AG10803 (cell line): ENCODE measurements at places on chromosomes 12 and 14.

DNA sequence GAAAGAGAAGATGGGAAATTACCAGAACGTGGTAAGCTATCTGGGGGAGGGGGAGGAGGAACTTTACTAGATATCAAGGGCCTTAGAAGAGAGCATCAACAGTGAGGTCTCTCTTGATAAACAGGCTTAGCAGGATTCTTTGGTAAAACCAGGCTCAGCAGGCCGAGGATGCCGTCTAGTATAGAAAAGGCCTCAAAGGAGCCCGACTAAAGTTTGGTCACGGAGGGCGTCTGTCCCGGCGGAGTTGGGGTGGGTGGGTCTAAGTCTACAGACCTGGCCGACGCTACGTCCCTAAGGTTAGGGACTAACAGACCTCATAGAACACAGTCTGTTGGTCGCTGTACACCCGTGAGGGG, 538 bp upstream of the TIGAR start:
- no peak for DNase-seq

DNA sequence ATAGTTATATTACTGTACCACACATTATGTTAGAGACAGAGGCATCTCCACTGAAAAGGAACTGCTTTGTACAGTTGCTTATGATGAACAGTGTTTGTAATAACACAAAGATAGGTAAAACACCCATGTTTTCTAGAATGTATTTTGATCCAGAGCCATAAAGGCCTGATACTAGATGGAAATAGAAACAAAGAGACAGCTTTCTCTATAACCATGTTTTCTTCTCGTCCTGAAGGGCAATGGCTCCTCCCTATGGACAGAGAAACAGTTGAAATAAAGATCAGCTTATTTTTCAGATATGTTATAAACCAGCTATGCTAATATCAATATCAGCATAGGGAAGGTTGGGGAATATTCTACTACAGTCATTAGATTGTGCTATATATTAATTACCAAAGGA, 109.2 kb downstream of the ATXN7L3B start:
- DNase-seq: no peak

DNA sequence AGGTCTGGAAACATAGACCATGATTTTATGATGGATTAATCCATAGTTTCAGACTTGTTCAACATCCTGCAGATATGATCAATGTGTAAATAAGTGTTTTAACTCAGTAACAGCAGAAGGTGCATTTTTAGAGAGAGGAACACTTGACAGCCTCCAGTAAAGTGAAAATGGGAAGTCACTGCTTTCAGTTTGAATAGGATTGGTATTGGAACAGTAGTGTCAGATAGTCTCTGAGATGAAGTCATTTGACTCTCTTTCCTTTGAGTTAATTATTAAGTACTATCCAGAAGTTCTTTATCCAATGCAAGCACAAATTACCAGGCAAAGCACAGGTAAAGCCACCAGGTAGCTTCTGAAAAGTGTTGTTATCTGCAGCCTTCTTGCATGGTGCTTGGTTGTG, 14.5 kb upstream of the NAV3 start:
- no peak for DNase-seq

- no peak for DNase-seq
Measured at GRCh38 chr12:80001562-80001961, 66.7 kb upstream of the PPP1R12A start.

DNA sequence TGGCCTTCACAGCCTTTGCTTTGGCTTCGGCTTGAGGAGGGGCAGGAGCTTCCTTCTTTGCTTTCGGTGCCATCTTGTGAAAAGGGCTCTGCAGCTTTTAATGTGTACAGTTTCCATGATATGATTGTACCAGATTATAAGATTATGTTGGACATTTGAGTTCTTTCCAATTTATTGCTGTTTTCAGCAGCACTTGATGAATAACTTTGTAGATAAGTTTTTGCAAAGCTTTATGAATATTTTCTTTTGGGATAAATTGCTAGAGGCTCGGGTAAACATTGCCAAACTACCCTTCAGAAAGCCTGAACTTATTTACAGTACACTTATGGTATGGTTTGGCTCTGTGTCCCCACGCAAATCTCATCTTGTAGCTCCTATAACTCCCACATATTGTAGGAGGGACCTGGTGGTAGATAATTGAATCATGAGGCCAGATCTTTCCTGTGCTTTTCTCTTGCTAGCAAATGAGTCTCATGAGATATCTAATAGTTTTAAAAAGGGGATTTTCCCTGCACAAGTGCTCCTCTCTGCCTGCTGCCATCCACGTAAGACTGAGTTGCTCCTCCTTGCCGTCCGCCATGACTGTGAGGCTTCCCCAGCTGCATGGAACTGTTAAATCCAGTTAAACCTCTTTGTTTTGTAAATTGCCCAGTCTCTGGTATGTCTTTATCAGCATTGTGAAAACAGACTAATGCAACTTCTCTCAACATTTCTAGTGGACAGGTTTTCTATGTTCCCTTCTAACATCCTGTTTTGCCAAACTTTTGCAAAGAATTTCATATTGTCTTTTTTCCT, 70.4 kb downstream of the RCOR1 start:
- no peak for DNase-seq

GRCh38 chr14:46488374-46488773, 163.2 kb downstream of the RPL10L start:
- DNase-seq: no peak

DNA sequence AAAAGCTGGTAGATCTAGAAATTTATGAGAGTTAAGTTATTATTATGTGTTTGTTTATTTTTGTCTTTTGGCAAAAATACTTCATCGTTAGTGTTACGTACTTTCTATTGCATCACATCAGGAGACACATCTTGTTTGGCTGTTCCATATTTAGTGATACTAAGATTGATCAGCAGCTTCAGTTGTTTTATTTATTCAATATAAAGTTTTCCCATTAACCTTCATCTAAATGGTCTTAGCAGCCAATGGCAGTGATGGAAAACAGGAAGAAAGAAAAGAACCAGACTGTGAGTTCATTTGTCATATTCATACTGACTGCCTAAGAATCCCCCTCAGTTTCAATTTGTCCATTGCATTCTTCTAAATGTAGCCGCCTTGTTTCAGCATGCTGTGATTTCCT, 122.3 kb downstream of the METTL25 start:
- no peak for DNase-seq

GRCh38 chr12:121992059-121992879, 29.4 kb upstream of the BCL7A start:
- peak; percentile 97 for DNase-seq

DNA sequence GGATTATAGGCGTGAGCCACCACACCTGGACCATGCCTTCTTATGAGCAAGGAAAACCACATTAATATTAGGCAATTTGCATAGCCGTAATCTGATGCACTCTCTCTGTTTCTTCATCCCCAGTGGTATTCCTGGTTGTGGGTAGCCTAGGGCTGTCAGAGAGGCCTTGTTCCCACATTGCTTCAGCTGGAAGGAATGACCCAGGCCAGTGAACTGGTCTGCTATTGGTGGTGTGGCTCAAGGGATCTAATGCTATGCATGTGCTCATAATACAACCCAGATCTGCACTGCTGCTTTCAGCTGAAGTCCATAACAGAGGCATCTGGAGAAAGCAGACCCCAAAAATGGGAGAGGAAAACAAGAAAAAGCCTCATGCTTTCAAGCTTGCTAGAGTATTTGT, 33.1 kb upstream of the G2E3 start:
- DNase-seq: peak; percentile 51

DNA sequence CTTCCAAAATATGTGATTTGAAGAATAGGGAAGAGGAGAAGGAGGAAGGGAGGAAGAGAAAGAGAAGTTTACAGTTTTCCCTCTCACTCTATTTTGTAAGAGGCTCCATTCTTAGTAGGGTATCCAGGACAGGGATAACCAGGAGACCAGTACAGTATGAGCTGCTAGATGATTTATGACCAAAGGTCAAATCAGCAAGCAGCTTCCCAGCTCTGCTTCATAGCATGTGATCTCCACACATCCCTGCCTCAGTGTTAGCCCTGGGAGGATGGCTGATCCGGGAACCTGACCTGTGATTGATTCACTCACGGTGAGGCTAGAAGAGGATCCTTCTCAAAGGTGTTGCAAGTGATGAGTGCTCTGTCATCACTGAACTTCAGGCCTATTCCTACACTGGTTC, 16.6 kb downstream of the RDH12 start:
- no peak for DNase-seq

- no peak for DNase-seq
Measured at GRCh38 chr12:14961466-14962152, at the start of gene ARHGDIB. ARHGDIB (minus strand) TSS chr12:14961601; CDS start chr12:14950712, 10,889 bp downstream.

- no peak for DNase-seq
Measured at GRCh38 chr12:559208-559905, 99.6 kb downstream of the B4GALNT3 start.

DNA sequence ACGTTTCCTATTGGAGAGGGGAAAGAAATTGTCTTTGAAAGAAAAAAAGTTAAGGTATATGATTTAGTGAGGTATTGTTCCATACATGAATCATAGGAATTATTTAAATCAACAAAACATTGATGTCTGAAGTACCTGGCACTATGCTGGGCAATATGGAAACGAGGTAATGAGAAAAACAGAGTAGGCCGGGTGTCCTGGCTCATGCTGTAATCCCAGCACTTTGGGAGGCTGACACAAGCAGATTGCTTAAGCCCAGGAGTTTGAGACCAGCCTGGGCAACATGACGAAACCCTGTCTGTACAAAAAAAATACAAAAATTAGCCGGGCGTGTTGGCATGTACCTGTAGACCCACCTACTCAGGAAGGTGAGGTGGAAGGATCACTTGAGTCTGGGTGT, 45.9 kb downstream of the AEBP2 start:
- DNase-seq: no peak

DNA sequence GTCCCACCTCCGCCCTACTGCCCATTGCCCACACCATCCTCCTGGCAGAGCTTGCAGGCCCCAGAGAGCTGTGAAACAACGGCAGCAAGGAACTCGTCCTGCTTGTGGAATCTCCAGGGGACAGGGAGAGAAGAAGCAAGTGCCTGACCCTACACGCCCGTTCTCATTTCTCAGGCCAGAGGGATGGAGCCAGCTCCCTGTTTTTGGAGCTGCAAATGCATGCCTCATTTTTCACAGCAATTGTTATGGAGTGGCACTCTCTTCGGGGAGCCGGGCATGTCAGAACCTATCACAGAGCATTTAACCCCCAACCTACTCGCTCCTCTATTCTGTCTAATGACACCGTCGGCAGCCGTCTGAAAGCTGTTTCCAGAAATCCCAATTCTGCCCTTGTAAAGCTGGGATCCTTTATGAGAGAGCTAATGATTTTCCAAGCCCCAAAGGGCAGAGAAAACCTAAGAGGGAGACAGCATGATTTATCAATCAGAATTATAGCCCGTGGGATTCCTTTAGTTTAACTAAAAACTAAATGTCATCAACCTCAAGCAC, 222.3 kb upstream of the NOS1 start:
- no peak for DNase-seq

GRCh38 chr12:1885082-1885596, 33.3 kb downstream of the CACNA2D4 start:
- no peak for DNase-seq

- DNase-seq: no peak
Measured at GRCh38 chr12:46659824-46660223, 166.0 kb downstream of the SLC38A4 start.

- DNase-seq: no peak
Measured at GRCh38 chr12:1419849-1420371, 174.5 kb downstream of the FBXL14 start.

DNA sequence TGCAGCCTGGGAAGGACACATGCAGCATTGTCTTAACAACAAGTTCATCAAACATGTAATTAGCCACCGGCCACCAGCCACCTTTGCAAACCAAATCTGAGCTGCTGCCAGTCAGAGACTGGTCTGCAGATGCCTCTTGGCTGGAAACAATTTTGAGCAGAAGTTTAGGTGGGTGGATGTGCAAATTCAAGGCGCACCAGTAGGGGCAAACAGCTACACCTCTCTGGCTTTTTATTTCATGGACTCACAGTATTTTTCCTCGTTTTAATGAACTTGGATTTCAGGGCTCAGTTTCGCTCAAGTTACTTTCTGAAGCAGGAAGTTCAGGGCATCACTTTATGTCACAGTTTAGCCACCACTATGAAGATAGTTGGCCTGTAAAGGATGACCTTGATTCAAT, 94.3 kb downstream of the OTX2 start:
- no peak for DNase-seq

- peak; percentile 38 for DNase-seq
Measured at GRCh38 chr12:67751381-67751928, 102.9 kb downstream of the DYRK2 start.

- DNase-seq: no peak
Measured at GRCh38 chr12:101806265-101806664, 24.5 kb downstream of the GNPTAB start.

DNA sequence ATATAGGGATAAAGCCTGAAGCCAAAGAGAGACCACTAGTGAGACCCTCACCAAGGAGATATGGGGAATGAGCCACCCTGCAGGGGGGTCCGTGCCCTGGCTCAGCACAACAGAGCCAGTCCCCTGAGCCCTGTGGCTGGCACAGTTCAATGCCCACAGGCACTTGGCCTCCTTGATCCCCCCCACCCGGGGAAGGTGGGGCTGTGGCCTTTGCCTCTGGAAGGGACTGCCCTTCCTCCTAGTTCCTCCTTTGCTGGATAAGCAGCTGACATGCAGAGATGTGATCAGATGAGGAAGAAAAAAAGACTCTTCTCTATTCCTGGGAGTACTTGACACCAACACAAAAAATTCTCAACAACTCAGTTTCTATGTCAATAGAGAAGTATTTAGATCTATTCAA, 19.9 kb downstream of the TTC7B start:
- DNase-seq: no peak

DNA sequence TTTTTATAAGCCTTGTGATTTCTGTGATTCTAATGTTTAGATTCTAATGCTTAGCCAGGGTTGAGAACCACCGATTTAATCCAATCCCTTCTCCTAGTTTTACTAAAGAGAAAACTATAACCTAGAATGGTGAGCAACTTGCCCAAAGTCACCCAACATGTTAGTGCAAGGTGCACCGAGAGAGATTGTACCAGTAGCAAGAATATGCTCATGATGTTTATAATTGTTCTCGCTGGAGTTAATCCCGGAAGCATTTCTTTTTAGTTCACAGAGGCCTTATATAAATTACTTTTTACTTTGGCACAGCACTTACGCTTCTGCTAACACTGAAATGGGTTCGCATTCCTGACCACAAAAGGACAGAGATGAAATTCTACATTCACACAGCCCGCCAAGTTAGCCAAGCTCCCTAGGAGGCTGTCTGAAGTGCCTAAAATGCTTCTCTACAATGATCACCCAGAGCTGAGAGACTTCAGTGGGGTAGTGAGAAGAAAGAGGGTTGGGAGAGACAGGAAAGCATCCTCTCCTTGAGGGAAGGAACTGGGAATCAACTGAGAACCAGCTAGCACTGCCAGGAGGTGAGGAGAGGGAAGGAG, 579 bp upstream of the BLOC1S1 start:
- no peak for DNase-seq

- peak; percentile 84 for DNase-seq
Measured at GRCh38 chr12:2284857-2285256, 232.1 kb downstream of the CACNA1C start.

GRCh38 chr12:120529641-120530417, 871 bp upstream of the COQ5 start:
- peak; percentile 49 for DNase-seq

DNA sequence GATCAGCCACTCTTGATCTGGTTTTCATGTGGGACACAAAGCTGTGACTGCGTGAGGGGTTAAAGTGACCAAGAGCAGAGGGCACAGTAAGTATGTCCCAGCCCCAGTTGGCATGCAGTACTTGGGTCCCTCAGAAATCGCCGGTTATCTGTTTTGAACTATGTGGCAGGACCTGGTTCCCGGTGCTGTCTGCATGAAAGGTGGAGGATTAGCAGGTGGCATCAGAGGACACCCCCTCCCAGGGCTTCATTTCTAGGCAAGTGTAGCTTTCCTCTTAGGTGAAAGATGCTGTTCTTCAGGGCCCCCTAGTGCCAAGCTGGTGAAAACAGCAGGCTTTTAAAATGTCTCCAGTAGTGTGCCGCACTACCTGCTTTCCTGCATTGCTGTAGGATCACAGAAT, 57.1 kb downstream of the ATG14 start:
- peak; percentile 24 for DNase-seq
